ENCODE measurements at places on chromosomes 4 and X.

- no peak for DNase-seq
Observed at GRCh38 chr4:29013341-29013740, 1706.8 kb upstream of the PCDH7 start.

DNA sequence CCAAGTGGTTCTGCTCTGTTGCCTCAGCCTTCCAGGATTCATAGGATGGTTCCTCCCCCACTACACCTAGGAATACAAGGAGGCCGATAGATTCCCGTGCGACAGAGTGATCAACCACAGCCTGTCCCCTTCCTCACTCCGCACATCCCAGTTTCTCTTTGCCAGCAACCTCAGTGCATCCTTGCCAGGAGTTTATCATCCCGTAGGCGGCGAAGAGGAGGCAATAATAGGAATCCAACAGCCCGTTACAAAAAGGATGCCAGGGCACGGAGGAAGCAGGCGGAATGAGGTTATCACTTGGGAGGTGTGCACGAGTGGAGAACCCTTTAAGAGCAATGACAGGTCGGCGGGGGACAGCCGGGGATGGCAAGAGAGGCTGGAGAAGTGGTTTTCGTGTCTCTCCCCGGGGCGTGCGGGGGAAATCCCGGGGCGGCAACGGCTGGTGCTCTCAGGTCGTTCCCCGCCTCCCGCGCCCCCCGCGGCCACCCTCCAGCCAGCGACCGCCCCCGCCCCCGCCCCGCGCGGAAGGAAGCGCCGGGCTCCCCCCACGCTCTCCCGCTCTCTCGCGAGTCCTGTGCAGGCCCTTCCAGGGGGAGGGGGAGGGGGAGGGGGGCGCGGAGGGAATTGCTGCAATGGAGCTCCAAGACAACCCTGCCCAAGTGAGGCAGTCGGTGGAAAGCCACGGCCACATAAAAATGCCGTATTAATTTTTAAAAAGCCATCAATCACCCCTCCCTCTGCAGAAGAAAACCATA is 1.6 kb downstream of the PPP3CA start:
- DNase-seq = no peak

DNA sequence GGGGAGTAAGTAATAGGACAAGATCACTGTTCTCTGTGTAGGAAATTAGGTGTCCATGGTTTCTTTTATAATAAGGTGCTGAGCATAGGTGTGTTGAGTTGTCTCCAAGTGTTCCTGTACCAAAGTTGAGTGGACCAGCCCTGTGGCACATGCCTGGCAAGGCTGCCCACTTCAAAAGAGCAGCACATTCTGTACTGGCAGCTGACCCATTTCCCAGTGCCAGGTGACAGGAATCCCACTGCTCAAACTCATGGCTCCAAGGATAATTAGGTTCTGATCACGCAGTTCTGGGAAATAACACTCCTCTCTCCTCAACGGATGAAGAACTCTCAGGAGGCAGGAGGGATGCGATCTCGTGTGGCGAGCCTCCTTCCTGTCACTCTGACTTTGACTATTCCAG is 12.8 kb upstream of the LGI2 start:
- DNase-seq = no peak

DNA sequence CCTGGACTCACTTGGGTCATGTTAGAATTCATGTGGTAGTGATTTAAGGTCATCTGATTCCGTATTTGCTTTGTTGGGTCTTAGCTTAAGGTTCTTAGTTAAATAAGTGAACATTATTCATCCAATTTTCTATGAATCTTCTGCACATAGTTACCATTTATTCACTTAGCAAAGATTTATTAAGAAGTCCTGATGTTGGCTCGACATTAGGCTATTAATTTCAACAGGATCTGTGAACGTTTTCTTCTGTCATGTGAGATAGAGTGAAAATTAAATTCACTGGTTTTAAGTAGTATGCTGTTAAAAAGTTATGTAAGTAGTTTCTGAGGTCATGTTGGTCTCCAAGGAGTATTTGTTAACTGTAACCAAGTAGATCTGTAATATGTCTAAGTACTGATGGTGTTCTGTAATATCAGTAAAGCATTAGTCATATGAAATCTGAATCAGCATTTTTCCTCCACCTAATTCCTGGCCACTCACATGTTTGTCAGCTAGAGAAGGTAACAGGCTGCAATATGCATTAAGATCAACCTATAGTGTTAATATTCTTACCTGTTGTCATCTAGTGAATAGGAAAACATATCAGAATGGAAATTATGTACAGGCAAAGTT is 155.6 kb downstream of the PCDH7 start:
- DNase-seq = no peak

DNA sequence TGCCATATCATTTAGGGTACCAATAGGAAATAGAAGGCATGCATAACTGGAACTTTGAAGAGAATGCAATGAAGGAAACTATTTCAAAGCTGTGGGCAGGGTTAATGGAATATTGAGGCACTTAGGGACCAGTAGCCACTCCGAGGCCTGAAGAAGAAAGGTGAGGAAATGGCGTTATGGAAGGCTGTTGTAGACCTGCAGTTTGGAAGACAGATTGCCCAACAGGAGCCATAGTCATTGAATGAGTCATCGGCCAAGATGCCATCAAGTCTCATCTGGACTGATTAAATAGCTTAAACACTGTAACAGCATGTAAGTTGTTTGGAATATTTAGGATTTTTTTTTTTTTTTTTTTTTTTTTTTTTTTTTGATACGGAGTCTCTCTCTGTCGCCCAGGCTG is 11.6 kb downstream of the CXCL13 start:
- no peak for DNase-seq

DNA sequence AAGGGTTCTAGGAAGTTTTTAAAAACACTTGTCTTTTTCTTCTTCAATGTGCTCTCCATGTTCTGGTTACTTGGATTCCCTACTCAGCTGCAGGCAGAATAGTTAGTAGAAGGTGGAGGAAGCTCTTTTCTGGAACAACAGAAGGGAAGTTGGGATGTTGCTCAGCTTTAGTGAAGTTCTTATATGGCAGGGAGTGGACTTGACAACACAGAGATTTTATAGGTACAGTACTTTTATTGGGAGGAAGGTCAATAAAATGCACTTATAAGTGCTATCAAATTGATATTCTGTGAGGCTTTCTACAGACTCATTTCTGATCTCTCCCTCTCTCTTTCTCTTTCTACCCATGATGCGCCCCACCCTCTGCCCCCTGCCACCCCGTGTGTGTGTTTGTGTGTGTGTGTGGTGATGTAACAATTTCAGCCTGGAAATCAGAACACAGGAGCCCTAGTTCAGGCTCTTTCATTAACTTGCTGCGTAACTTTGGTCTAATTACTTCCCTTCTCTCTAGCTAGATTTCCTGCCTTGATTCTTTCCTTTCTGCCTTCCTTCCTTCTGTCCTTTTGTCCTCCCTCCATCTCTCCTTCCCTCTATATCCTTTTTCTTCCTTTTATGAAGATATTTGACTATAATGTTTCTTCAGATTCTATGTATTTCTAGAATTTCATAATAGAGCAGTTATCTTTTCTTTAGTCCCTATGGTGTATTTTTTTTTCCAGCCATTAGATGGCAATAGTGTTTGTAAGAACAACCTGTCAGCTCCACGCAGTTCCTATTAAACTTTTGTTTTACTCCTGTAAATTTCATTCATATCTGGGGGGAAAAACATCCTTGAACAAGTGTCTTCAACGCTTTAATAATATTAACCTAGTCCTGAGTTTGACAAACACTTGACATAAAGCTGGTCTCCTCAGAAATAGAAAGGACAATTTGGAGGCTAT is 37.1 kb downstream of the HEPH start:
- no peak for DNase-seq

- DNase-seq = no peak
Observed at GRCh38 chrX:95332530-95332929, 1352.1 kb upstream of the DIAPH2 start.

- DNase-seq = no peak
Observed at GRCh38 chrX:50877310-50877709, 33.2 kb upstream of the BMP15 start.

- no peak for DNase-seq
Observed at GRCh38 chr4:15504041-15504440, 34.4 kb downstream of the CC2D2A start.

DNA sequence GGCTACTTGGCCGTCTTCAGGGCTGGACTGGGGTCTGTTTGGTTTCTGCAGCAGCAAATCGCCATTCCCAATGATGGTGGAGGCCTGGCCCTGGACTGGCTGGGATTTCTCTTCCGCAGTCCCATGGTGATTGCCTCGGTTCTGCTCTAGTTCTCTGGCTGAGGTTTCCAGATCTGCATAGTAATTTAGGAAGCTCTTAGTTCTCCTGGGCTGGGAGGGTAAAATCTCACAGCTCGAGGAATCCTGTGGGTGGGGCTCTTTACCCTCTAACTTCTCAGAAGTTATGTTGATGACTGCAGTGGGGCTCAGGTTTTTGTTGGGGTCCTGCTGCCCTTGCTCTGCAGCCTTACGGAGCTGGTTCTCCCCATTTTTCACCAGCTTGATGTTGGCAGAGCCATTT is 200.6 kb downstream of the APBB2 start:
- no peak for DNase-seq

Measured in breast epithelium (tissue), 4 donors.